ENCODE measurements at places on chromosomes 7 and 10. TPM values are rescaled to one million over a fixed set of nuclear protein-coding genes. Genes with fewer than 3 reads are reported as not detected.

The ANKRD26 gene
- total RNA-seq, result 2.1 TPM

The HGF gene
- not detected for total RNA-seq

The CFTR gene
- not detected for total RNA-seq

The TUBAL3 gene
- 0.34 TPM for total RNA-seq

The HOXA3 gene
- total RNA-seq, result 6.9 TPM

The STRIP2 gene
- 6.5 TPM for total RNA-seq

The PLPP4 gene
- 0.16 TPM for total RNA-seq

The ACTL6B gene
- total RNA-seq, result not detected

The TMEM60 gene
- total RNA-seq, result 27.2 TPM

The ARL3 gene
- total RNA-seq, result 14.4 TPM

The TNRC18 gene
- total RNA-seq, result 45.0 TPM

The RBM20 gene
- 3.1 TPM for total RNA-seq

The EZH2 gene
- 20.7 TPM for total RNA-seq

The FOXL3 gene
- total RNA-seq, result not detected

The FAM25A gene
- total RNA-seq, result not detected

The ATE1 gene
- total RNA-seq, result 19.1 TPM

The ZNF680 gene
- total RNA-seq, result 2.2 TPM

The LIPM gene
- not detected for total RNA-seq

The KIF5B gene
- 65.1 TPM for total RNA-seq

The CD36 gene
- total RNA-seq, result 0.28 TPM

The ZNF33B gene
- total RNA-seq, result 5.7 TPM

The ITGB8 gene
- total RNA-seq, result 1.4 TPM

The GJD4 gene
- 0.08 TPM for total RNA-seq

The DOCK1 gene
- 25.5 TPM for total RNA-seq
